ENCODE measurements at places on chromosomes 1 and 21. TPM values are rescaled to one million over a fixed set of nuclear protein-coding genes. Genes with fewer than 3 reads are reported as not detected.

The ADAMTS5 gene
- total RNA-seq = 2.1 TPM

The SERPINC1 gene
- total RNA-seq = 0.07 TPM

The APCS gene
- total RNA-seq = not detected

The GPR3 gene
- 0.20 TPM for total RNA-seq

The LAMC1 gene
- 853 TPM for total RNA-seq

The HPDL gene
- total RNA-seq = 0.86 TPM

The KRTAP15-1 gene
- total RNA-seq = not detected

The ASCL5 gene
- total RNA-seq = not detected

The LAD1 gene
- total RNA-seq = not detected

The SHISAL2A gene
- total RNA-seq = not detected

The SAMSN1 gene
- 0.10 TPM for total RNA-seq

The NBPF4 gene
- total RNA-seq = not detected
